Fibroblast of gingiva (primary cell): ENCODE measurements at places on chromosomes 1 and 21.

GRCh38 chr1:175388285-175388684 lies 195.7 kb upstream of the KIAA0040 start:
- DNase-seq = no peak

GRCh38 chr1:40507973-40508372 lies 594 bp upstream of the EXO5 start:
- DNase-seq = no peak

DNA sequence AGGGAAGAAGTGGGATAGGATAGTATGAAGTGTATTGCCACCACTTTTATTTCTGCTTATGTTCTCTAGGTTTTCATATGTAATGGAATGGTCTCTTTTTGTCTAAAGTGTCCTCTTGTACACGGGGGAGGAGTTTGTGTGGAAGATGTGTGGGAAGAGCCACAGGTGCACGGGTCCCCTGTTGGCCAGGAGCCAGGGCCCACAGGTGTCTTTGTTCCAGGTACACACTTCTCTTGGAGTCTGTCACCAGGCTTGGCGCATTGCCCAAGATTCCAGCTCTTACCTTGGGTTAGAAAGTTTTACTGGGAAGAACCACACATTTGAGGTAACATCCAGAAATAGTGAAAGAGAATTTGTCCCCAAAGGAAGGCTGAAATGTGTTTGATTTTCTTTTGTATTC lies 10.5 kb downstream of the TENT5C start:
- no peak for DNase-seq

DNA sequence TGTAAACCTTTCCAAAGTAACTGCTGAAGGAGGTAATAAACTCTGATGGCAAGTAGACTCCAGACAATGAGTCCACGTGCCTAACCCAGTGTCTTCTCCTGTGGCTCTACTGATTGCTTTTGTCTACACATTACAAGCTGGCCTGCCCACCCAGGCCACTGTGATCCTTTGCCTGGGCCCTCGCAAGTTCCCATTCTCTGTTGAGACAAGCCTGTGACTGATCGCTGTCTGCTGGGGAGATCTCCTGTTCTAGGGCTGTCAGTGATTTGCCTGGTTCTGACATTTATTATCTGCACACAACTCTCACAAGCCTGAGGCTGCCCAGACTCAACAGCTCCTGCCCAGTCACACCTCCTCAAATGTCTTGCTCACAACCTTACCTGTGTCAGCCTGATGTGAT lies 81.4 kb downstream of the CYYR1 start:
- no peak for DNase-seq

- no peak for DNase-seq
Measured at GRCh38 chr1:57232500-57232899, 191.4 kb downstream of the DAB1 start.

GRCh38 chr1:244552336-244552735 lies 91.3 kb downstream of the CATSPERE start:
- DNase-seq = no peak

DNA sequence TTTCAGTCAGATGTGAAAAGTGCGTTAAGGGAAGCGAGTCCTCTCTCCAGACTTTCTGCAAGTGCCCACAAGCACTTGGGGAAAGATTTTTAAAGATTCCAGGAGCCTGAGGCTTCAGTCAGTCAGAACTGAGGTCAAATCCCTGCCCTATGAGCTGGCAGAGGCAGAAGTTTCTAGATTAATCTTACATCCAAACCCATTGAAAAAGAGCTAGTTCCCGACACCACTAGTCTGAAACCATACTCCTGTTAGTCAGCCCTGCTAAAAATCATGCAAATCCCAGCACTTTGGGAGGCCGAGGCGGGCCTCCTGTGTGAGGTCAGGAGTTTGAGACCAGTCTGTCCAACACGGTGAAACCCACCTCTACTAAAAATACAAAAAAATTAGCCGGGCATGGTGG lies 21.0 kb downstream of the RSPH1 start:
- no peak for DNase-seq

DNA sequence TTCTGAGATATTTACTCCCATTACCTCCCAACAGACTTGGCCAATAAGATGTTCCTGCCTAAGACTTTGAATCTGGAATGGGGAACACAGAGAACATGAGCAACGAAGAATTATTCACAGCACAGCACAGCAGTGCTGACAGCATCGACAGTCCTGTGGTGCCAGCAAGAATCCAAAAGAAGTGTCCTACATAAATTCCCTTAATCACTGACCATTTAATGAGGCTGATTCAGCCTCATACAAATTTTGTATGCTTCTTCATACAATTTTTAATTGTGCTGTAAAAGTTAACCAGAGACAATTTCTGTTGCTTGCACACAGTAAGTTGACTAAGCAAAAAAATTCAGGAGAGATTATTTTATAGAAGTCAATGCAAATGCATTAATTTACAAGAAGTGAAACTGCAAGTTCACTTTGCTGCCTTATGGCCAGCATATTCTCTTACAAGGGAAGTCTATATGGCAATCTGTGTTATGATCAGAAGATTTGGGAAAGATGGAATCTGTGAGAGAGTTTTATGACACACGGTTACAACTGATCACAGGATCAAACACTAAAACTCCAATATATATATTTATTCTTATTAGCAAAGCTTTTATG lies 855.9 kb downstream of the LTN1 start:
- DNase-seq = no peak

DNA sequence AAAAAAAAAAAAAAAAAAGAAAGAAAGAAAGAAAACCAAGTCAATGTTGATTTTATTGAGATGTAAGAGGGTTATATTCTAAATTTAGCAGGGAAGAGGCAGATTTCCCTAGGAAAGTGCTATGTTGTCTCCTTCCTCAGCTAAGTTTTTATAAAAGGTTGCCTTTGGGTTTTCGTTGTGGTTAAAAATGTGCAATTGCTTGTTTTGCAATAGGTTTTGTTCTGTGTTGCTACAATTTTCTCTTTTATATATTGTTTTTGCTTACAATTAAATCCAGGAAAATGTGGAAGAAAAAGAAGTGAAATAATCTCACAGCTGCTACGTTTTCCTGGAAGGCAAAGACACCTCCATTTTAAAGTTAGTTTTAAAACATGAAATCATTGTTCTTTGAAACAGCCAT lies 136.7 kb upstream of the C1orf105 start:
- DNase-seq = peak; percentile 24

DNA sequence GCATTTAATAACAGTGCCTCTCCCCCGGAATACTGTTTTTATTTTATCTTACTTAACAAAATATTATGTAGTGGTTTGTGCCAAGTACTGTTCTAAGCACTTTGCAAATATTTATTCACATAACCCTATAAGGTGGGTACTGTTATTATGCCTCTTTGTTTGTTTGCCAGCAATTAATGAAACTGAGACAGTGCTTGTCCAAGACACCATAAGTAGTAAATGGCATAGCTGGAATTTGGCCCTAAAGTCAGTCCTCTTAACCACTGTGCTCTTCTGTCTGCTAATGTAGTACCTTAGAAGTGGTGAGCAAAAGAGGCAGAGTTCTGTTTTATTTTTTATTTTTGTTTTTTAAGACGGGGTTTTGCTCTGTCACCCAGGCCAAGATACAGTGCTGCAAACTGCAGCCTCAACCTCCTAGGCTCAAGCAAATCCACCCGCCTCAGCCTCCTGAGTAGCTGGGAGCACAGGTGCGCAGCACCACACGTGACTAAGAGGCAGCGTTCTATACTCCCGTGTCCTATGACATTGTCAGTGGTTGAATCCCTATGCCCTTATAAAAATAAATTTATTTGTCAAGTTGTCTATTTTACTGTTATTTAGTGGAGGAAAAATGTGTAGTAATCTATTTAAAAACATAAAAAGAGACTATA lies 165.8 kb downstream of the CLEC20A start:
- DNase-seq = no peak

- no peak for DNase-seq
Measured at GRCh38 chr1:243982447-243983018, 68.5 kb upstream of the ZBTB18 start.

DNA sequence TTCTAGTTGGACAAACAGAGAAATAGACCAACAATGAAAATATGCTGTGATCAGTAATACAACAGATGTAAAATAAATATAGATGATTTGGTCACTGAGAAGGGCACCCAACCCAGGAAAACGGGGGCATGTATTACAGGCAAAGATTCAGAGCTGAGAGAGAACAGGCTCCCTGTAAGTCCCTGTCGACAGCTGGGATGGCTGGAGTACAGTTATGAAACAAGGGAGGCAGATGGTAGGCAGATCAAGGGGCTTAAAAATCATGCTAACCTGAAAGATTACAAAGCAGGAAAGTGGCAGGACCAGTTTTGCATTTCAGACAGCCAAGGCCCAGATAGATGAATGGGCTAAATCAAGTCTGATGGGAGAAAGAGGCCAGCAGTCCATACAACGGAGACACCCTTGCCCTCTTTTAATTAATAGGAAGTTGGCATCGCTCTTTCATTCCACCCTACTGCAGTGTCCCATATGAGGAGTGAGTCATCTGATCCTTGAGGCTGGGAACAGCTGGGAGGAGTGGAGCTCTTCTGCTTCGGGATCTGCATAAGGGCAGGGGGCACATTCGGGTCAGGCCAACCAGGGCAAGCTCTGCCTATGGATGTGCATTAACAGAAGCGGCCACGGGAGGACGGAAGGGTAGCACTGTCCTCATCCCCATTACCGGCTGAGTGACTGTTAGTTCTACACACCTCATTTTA lies 171.1 kb downstream of the DAB1 start:
- no peak for DNase-seq

GRCh38 chr1:119081267-119081666 lies 59.2 kb downstream of the WARS2 start:
- DNase-seq = no peak

GRCh38 chr1:99590578-99591209 lies 55.2 kb upstream of the PALMD start:
- DNase-seq = peak; percentile 69

GRCh38 chr21:36735724-36736320 lies 36.9 kb downstream of the SIM2 start:
- no peak for DNase-seq

- no peak for DNase-seq
Measured at GRCh38 chr1:227747382-227747781, 12.1 kb downstream of the SNAP47 start.

DNA sequence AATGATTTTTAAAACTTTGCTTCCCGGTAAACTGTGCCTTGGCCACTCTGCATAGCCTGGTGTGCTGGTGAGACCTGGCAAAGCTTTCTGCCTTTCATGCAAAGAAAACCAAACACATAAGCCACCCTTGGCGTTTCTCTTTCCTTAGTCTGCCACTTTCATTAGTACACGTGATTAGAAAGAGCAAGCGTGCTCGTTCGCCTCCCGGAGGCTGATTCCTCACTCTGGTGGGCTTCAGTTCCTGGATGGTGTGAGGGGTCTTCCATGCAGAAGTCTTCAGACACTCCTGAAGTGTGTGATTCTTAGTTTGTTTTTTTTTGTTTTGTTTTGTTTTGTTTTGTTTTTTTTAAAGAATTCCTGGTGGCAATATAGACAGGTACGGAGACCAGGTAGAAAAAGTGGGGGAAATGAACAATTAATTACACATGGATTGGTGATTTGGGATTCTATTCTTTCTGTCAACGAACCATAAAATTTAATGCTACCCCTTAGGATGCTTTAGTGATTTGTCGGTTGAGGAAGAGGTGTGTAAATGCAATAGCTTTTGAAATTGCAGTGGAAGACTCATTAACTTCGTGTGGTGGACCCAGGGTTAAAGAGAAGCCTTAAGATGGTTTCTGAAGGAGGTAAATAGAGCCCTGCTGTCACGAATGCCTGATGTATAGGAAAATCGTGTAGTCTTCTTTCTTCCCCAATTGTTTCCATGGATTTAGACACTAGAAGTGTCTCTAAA lies 2.1 kb downstream of the GALNT2 start:
- peak; percentile 18 for DNase-seq
